Renal pelvis (tissue), 12 donors: ENCODE measurements at places on chromosomes 12 and 14.

- no peak for DNase-seq
These were observed 17.7 kb upstream of the PGF start for GRCh38 chr14:74973003-74973653.

- DNase-seq = no peak
These were observed 3.1 kb upstream of the IGF1 start for GRCh38 chr12:102483466-102483865.

DNA sequence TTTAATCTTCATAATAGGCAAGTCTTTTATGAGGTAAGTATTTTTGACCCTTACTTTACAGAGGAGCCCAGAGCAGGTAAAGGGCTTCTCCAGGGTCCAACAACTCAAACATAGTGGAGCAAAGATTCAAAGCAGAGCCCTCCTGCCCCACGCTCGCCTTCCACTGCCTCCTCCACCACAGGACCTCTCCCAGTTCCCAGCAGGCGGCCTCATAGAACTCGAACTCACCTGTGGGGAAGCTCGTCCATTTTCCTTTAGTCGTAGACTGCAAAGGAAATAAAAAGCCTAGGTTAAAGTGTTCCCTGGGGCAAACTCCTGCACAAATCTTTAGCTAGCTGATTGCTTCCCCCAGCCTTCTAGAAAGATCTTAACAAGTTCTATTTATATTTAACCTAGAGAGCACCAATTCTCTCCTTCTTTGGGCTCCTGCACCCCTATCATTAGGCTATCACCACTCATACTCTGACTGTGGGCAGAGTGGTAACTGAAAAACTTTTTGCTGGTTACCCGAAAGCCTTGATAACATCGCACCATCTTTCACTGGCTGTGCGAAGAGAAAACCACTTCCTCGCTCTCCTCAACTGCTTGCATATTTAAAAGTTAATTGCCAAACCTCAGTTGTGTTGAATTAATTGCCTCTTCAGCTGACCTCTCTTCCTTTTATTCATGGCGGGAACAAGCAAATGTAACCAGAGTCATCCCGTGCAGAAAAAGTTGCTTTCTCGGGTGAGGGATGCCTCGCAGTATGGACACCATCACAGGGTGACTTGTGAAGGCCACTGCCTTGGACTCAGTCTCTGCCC lies 299.6 kb downstream of the DPF3 start:
- DNase-seq = no peak

GRCh38 chr12:27015730-27016076 lies 1.5 kb upstream of the TM7SF3 start:
- no peak for DNase-seq

GRCh38 chr12:75196408-75196807 lies 13.2 kb downstream of the KCNC2 start:
- no peak for DNase-seq

DNA sequence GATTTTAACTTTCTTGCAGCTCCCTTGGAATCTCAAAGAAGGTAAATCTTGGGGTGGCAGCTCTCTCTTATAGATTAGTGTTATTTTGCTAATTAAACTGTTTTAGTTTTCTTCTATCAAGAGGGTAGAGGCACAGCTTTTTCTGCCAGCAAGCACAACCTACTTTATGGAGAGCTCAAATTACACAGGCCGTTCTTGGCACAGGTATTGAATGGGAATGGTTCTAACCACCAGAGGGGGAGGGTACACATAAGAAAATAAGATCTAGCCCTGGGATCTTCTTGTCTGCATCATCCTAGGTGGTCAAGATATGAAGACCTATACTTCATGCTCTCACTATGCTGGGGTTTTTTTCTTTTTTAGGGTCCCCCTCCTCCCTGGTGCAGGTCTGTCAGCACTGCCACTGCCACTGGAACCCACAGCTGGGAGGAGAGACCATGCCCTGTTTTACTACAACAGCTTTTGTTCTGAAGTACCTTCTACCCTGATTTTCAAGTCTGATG lies 48.6 kb upstream of the STAC3 start:
- DNase-seq = no peak

DNA sequence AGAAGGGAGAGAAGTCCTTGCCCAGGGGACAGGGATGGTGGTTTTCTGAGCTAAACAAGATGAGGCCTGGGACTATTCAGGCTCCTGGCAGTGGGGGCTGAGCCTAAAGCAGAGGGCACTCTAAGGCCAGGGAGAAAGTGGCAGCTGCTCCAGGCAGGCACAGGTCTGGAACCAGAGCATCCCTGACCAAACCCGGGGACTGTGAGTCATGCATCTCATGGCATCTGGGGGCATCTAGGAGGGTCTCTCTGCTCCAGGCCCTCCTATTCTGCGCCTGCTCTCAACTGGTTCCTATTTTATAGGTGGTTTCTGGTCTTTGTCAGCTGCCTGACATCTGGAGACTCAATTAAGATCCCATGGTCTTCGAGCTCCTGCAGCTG lies 11.6 kb downstream of the KRT7 start:
- DNase-seq = no peak

DNA sequence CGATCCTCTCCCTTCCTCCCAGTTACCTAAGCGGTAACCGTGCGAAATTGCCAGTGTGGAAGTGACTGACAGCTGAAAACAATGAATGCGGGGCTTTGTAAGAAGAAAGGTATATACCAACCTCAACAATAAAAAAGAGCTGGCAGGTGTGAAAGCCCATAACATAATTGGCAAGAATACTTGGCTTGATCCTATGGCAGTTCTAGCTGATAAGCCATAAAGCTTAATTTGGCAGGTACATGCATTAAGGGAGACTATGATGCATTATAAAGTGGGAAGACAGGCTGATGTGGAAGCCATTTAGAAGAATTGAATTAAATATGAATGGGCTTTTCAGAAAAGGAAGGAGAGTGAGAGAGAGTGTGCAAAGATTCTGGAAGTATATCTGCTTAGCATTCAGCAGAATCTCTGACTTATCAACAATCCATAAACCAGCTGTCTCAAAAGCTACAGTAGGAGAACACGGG lies 71.3 kb downstream of the CRACR2A start:
- no peak for DNase-seq
